ENCODE measurements at places on chromosomes 5 and 9.

GRCh38 chr9:33264003-33264472 lies 470 bp downstream of the BAG1 start:
- no peak for DNase-seq

DNA sequence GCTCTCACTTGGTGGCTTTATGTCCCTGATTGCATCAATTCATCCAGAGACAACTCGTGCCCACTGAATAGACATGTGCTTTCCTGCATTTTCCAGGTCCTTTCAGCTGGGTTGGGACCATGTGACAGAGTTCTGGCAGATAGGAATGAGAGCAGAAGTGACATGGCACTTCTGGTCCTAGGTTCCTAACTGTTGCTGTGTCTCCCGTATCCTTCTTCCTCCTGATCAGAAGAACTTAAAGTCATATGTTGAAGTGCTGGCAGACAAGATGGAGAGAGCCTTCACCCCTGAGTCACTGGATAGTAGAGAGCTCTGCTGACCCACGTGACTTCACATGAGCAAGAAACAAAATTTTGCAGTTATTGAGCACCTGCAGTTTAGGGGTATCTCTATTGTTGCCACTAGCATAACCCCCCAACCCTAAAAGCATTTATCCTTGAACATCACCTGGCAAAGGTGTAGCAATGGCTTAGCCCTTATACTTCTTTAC lies 80.0 kb downstream of the NREP start:
- no peak for DNase-seq

DNA sequence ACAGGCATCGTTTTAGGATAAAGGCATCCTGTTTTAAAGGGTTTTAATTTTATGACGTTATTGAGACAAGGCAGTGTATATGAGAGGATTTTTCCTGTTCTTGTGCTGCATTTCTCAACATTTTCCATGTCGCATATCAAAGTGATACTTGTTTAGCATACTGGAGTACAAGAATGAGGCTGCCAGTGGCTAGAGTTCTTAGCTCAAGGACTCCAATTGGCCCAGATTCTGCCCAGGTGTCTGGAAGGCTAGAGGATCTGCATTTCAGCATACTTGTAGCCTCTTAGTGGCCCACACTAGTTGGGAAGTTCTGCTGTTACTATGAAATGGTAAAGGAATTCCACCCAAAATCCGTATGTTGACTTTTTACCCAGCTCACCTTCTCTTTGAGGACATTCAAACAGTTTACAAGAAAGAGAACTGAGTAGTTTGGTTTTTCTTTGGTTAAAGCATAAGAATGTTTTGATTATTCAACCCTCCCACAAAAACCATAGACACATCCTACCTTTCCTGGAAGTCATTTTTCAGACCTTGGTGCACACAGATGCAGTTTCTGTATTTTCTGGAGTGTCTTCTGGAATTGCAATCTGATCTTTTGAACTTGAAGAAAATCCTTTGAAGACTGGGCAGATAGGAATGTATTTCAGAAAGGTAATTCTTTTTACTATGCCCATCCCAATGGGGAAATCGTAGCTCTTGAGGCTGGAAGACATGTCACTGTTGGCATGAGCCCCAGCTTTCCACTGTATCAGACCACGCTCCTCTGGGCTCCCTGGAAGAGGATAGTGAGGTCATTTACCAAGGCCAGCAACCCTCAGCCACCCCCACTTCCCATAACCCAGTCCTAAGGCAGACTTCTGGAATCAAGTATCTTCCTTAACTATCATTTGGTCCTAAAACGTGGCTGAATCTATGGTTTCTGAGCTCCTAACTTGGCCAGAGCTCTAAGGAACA lies 11.3 kb downstream of the SLC23A1 start:
- no peak for DNase-seq

- DNase-seq = no peak
Observed at GRCh38 chr9:131126059-131126426, 657 bp downstream of the NUP214 start.

- DNase-seq = no peak
Observed at GRCh38 chr5:93829346-93829745, 87.9 kb upstream of the POU5F2 start.
